Activated naive CD8-positive, alpha-beta T cell treated with anti-CD3 and anti-CD28 coated beads for 36 hours (primary cell): ENCODE measurements at places on chromosomes 4 and X. TPM values are rescaled to one million over a fixed set of nuclear protein-coding genes. Genes with fewer than 3 reads are reported as not detected.

The ABLIM2 gene
- total RNA-seq: 0.62 TPM

DNA sequence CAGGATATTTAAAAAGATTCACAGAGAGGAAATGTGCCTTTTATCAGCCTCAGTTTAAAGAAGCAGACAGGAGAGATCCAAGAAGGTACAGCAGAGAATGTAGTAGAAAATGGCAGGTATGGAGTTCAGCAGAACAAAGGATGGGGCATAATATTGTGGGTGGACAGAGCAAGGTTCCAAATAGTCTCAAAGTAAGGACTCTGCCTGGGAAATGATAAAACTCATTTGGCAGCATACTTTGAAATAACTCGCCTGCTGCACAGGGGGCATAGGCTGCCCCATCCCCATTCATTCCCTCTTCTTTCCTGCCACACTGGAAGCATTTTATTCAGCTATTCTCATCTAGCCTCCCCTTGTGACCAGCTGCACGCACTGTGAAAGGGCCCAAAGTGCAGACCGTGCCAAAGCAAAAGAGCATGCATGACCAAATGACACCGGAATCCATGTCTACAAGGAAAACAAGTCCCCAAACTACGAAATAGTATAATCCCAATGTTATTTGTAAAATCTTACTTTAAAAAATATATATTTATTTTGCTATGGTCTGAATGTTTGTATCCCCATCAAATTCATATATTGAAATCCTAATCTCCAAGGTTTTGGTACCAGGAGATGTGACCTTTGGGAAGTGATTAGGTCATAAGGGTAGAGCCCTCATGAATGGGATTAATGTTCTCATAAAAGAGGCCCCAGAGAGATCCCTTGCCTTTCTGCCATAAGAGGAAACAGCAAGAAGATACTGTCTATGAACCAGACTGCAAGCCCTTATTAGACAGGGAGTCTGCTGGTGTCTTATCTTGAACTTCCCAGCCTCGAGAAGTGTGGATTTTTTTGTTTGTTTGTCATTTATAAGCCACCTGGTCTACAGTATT lies 77.4 kb upstream of the PRSS48 start:
- DNase-seq: no peak

DNA sequence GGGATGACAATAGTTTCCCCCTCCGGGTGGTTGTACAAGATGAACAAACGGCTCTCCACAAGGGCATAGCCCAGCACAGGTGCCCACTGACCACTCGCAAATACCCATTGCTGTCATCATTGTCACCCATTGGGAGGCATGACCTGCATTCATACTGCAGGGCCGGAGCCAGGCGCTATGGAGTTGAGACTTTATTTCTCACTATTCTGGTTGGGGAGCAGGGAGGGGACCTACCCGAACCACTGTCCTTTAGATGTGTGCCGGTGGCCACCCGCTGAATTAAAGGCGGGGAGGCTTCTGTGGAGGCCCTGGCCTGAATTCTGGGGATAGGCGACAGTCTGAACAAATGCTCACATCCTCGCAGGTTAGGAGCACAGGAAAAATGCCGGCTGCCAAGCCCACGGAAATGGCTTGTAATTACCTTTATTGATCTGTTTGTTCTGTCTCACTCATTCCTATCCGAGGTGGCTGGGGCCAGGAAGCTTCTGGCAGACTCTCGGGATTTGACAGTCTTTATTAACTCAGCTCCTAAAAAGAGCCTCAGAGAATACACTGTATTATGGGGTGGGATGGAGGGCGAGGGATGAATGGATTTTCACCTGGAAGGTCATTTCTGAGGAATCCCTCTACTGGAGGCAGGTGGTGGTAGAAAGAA lies 125.1 kb upstream of the PSAPL1 start:
- DNase-seq: no peak

The EBP gene
- 169 TPM for total RNA-seq

DNA sequence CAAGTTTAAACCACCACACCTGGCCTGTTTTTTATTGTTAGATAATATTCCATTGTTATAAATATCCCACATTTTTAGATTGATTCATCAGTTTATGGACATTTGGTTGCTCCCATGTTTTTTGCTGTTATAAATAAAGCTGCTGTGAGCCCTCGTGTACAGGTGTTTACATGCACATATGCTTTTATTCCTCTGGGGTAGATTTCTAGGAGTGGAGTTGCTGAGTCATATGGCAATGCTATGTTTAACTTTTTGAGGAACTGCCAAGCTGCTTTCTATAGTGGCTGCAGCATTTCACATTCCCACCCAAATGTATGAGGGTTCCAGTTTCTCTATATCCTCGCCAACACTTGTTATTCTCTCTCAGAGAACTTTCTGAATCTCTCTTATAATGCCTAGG lies 90.5 kb downstream of the TBL1X start:
- DNase-seq: no peak

GRCh38 chrX:109873574-109873973 lies 129.3 kb upstream of the TMEM164 start:
- DNase-seq: no peak

The MAGEC2 gene
- total RNA-seq: not detected

The AGTR2 gene
- total RNA-seq: not detected

The MGARP gene
- 0.38 TPM for total RNA-seq

- DNase-seq: no peak
These were observed 460.3 kb upstream of the PRKX start for GRCh38 chrX:4173743-4174142.

DNA sequence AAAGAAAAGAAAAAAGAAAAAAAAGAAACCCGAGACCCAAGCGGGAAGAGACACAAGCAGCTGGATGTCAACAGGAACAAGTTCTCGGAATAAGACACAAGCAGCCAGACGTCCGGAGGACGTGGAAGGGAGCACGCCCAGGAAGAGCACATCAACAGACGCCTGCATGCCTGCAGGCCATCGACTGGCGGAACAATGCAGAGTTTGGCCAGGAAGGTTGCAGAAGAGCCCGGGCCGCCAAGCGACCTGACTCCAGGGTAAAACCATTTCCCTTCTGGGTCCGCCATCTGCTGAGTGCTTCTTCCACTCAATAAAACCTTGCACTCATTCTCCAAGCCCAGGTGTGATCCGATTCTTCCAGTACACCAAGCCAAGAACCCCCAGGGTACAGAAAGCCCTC lies 95.6 kb upstream of the PRR32 start:
- no peak for DNase-seq

DNA sequence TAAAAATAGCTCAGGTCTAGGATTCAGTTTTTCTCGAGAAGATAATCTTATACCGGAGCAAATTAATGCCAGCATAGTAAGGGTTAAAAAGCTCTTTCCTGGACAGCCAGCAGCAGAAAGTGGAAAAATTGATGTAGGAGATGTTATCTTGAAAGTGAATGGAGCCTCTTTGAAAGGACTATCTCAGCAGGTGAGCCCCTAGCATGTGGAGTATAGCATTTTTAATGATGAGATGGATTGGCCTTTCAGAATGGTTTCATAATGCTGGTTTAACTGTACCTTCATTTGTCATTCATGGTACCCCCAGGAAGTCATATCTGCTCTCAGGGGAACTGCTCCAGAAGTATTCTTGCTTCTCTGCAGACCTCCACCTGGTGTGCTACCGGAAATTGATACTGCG lies 79.4 kb downstream of the SLC10A6 start:
- DNase-seq: no peak
